IMR-90 (cell line): ENCODE measurements at places on chromosomes 7 and 10. TPM values are rescaled to one million over a fixed set of nuclear protein-coding genes. Genes with fewer than 3 reads are reported as not detected.

TRIL gene
- under 0.01 TPM in 2 replicates for total RNA-seq

HOXA11 gene
- not detected in 2 replicates for total RNA-seq

TAS2R4 gene
- total RNA-seq: 0.18 and 0.28 TPM in 2 replicates

ITPRID1 gene
- not detected in 2 replicates for total RNA-seq

TMEM273 gene
- not detected in 2 replicates for total RNA-seq

- DNase-seq: peak; percentile 39
- no peak overlapping the region for H3K4me3 ChIP-seq
- H3K36me3 ChIP-seq: no peaks in the 10 kb centered on the region
These were observed 22.9 kb upstream of the CAMK2B start for GRCh38 chr7:44348300-44348699.

GRCh38 chr10:11153766-11154165 lies 136.1 kb downstream of the CELF2 start:
- peaks cover 2% of the 10 kb centered on the region; the same call in 1 of the 2 replicates for H3K4me1 ChIP-seq
- no peak for DNase-seq
- no peak overlapping the region for H3K27ac ChIP-seq
- no peak overlapping the region for H3K4me3 ChIP-seq
- H3K36me3 ChIP-seq: no peaks in the 10 kb centered on the region
- no peaks in the 10 kb centered on the region for H3K27me3 ChIP-seq

DNA sequence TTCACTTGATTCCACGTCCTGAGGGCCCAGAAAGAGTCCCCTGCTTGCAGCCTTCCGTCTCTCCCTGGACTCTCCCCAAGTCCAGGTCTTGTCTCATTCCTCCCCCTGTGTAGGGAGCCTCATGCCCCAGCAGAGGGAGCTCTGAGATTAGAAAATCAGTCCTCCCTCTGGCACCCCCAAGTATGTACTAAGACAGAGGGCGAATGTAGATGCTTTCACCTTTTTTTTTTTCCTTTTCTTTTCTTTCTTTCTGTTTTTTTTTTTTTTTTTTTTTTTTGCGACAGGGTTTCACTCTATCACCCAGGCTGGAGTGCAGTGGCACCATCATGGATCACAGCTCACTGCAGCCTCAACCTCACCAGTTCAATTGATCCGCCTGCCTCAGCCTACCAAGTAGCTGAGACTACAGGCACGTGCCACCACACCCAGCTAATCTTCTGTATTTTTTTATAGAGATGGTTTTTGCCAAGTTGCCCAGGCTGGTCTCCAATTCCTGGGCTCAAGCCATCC lies 10.3 kb downstream of the SFXN3 start:
- H3K4me1 ChIP-seq: peaks cover 10% of the 10 kb centered on the region
- peak; percentile 88 for DNase-seq
- no peaks in the 10 kb centered on the region for H3K27me3 ChIP-seq
- no peak overlapping the region for H3K4me3 ChIP-seq
- H3K36me3 ChIP-seq: peaks cover 32% of the 10 kb centered on the region
- H3K27ac ChIP-seq: no peak overlapping the region

- peaks cover 11% of the 10 kb centered on the region for H3K27me3 ChIP-seq
- H3K27ac ChIP-seq: no peak overlapping the region
- no peak overlapping the region for H3K4me3 ChIP-seq
- H3K4me1 ChIP-seq: no peaks in the 10 kb centered on the region
- no peaks in the 10 kb centered on the region for H3K36me3 ChIP-seq
These were observed 38.1 kb downstream of the CFAP46 start for GRCh38 chr10:132904181-132904813.

DNA sequence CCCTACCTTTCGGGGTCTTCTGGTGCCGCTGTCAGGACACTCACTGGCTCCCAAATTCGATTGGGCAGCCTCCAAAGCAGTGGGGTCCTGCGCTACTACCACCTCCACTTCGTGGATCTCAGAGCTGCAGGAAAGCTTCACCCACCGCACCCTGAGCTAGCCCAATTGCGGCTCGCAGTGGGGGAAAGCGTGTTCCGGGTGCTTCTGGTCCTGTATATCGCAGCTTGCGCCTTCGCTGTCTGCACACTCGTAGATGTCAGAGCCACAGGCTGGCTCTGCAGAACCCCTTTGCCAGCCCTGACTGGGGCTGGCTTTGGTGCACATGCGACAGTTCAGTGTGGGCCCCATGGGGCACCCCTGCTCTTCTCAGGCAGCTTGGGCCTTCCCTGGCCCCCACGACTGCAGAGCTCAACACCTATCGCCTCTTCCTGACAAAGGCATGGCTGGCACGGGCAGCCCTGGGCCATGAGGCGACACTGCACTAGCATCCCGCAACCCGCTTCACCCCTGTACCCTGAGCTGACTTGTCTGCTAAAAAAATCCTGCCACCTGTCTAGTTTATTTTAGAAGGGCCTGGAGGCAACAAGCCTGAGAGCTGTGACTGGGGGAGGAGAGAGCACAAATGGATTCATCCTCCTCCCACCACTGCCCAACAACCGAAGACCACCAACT lies 78.7 kb upstream of the ABI1 start:
- no peaks in the 10 kb centered on the region for H3K36me3 ChIP-seq
- no peaks in the 10 kb centered on the region; the same call in 1 of the 2 replicates for H3K27me3 ChIP-seq
- no peak for DNase-seq
- H3K27ac ChIP-seq: no peak overlapping the region
- H3K4me1 ChIP-seq: no peaks in the 10 kb centered on the region

- H3K36me3 ChIP-seq: no peaks in the 10 kb centered on the region
- peak; percentile 27 for DNase-seq
- no peaks in the 10 kb centered on the region for H3K4me1 ChIP-seq
- H3K27ac ChIP-seq: no peak overlapping the region
- no peaks in the 10 kb centered on the region for H3K27me3 ChIP-seq
These were observed 5.6 kb downstream of the GPR15LG start for GRCh38 chr10:84179059-84179710.
